ENCODE measurements at places on chromosomes 4 and X. TPM values are rescaled to one million over a fixed set of nuclear protein-coding genes. Genes with fewer than 3 reads are reported as not detected.

ARHGAP36 gene
- total RNA-seq = 1.8 TPM

DMRTC1 gene
- 0.56 TPM for total RNA-seq

PABPC1L2B gene
- total RNA-seq = not detected

ADH1B gene
- total RNA-seq = not detected

MAGEB6B gene
- not detected for total RNA-seq

MAGEA11 gene
- total RNA-seq = not detected

DNA sequence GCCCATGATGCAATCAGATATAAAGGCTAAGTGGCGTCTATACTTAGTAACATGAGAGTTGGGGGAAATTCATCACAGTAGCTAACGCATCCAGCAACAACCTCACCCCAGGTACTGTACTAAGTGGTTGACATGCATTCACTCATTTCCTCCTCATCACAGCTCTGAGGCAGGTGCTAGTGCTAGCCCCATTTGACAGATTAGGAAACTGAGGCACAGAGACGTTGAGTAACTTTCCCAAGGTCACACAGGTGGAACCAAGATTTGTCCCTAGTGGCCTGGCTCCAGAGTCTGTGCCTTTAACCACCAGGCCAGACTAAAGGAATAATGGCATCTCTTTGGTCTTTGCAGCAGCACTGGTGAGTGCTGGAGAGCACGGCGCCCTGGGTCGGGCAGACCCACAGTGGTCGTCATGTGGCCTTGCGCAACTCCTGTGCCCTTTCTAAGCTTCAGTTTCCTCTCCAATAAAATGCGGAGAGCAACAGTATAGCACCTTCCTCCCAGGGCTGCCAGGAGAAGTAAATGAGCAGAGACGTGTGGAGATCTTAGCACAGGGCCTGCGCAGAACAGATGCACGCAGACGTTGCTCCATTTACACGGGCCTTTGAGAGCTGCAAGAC lies 186.4 kb downstream of the BCOR start:
- H3K36me3 ChIP-seq = no peaks in the 10 kb centered on the region
- H3K4me3 ChIP-seq = no peak overlapping the region
- peaks cover 30% of the 10 kb centered on the region for H3K27me3 ChIP-seq
- no peak for DNase-seq
- no peak overlapping the region for H3K27ac ChIP-seq

DNA sequence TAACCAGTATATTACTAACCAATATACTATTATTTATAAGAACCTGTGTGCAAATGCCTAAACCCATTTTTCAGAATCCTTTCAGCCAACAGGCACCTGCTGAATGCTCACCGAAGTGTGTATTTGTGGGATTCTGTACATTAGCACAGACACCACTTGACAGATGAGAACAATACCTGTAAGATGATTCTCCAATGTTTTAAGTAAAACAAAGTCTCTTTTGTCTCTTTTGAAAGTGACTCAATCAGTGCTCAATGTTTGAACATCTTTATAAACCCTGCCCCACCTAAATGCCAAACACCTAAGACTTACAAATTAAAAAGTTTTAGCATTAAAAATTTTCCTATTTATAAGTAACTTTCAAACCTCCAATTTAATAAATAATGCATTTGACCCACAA lies 763 bp downstream of the ASB9 start:
- no peaks in the 10 kb centered on the region for H3K27me3 ChIP-seq
- H3K27ac ChIP-seq = no peak overlapping the region
- no peak for DNase-seq
- H3K4me1 ChIP-seq = peaks cover 5% of the 10 kb centered on the region
- no peaks in the 10 kb centered on the region for H3K36me3 ChIP-seq
- no peak overlapping the region for H3K4me3 ChIP-seq

DNA sequence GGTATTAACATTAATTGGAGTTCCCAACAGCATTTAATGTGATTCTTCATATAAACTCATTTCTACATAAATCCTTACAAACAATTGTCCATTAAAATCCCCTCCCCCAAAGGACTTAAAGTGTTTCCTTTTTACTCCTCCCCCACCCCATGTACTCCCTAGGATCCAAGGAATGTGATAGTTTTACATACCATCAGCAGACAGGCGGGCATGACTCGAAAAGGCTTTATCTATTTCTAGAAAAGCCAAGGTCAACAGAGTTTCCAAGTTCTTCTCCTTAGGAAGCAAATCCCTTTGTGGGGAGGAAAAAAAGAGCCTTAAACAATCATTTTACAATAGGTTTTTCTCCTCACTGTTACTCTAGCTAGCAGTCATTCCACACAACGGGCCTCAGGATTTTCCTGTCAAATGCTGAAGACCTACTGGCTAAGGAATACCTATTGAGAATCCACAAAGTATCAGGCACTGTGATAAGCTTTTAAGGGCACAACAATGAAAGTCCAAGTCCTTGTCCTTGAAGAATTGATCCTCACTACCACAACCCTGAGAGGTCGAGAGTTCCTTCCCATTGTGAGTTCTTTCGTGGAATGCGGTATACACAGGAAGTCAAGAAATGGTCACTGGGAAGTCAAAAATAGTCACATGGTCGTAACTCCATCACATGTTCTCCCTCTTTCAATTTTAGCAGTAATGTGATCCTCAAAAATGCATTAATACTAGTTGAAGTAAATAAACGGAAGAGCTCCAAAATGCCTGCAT lies 7.2 kb downstream of the PPM1K start:
- H3K4me3 ChIP-seq = no peak overlapping the region
- H3K27me3 ChIP-seq = no peaks in the 10 kb centered on the region
- H3K36me3 ChIP-seq = peaks cover 19% of the 10 kb centered on the region
- no peak for DNase-seq

GRCh38 chr4:101050088-101050836 lies 297.1 kb downstream of the PPP3CA start:
- no peaks in the 10 kb centered on the region for H3K27me3 ChIP-seq
- no peak for DNase-seq

GRCh38 chrX:110699109-110699508 lies 96.5 kb downstream of the CHRDL1 start:
- H3K36me3 ChIP-seq = no peaks in the 10 kb centered on the region
- H3K4me3 ChIP-seq = no peak overlapping the region
- H3K4me1 ChIP-seq = no peaks in the 10 kb centered on the region
- H3K27ac ChIP-seq = no peak overlapping the region

DNA sequence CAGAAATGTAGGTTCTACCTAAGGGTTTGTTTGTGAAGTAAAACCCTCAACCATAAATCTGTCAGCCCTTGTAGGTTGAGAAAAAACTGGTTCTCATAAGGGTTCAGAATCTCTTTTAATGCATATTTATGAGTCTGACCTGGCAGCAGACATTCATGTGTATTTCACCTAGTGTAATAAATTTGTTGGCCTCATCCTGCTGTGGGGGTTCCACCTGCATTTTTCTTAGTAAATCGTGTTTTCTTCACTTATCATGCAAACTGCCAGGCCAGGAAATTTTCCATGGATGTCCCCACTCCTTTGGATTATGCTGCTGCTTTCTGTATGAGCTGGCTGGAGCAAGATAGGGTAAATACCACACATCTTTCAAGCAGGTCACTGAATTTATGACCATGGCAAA lies 42.4 kb downstream of the KLHL13 start:
- no peak for DNase-seq
- no peaks in the 10 kb centered on the region for H3K4me1 ChIP-seq
- no peak overlapping the region for H3K4me3 ChIP-seq
- no peaks in the 10 kb centered on the region for H3K36me3 ChIP-seq
- no peak overlapping the region for H3K27ac ChIP-seq
- H3K27me3 ChIP-seq = no peaks in the 10 kb centered on the region

- DNase-seq = no peak
- H3K36me3 ChIP-seq = no peaks in the 10 kb centered on the region
- no peak overlapping the region for H3K4me3 ChIP-seq
Observed at GRCh38 chr4:27595571-27596360, 735.1 kb downstream of the STIM2 start.

DNA sequence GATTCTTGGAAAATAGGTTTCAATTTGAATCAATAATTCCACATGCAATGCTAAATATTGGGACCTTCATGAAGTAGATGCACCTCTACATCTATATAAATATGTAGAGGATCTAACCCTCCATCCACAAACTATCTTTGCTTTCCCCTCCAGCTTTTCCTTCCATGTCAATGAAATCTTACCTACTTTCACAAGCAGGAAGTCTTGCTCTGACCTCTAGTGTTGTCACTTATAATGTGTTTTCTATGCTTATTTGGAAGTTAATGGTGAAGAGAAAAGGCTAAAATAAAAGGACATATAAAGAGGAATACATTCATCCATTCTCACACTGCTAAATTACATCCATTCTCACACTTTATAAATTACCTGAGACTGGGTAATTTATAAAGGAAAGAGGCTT lies 472.7 kb upstream of the DIAPH2 start:
- no peak overlapping the region for H3K4me3 ChIP-seq
- no peak overlapping the region for H3K27ac ChIP-seq
- no peaks in the 10 kb centered on the region for H3K4me1 ChIP-seq
- H3K36me3 ChIP-seq = peaks cover 5% of the 10 kb centered on the region
- no peaks in the 10 kb centered on the region for H3K27me3 ChIP-seq

- peaks cover 12% of the 10 kb centered on the region for H3K4me1 ChIP-seq
- H3K36me3 ChIP-seq = peaks cover 5% of the 10 kb centered on the region
- no peak for DNase-seq
Observed at GRCh38 chrX:20461576-20461975, 194.9 kb upstream of the RPS6KA3 start.

DNA sequence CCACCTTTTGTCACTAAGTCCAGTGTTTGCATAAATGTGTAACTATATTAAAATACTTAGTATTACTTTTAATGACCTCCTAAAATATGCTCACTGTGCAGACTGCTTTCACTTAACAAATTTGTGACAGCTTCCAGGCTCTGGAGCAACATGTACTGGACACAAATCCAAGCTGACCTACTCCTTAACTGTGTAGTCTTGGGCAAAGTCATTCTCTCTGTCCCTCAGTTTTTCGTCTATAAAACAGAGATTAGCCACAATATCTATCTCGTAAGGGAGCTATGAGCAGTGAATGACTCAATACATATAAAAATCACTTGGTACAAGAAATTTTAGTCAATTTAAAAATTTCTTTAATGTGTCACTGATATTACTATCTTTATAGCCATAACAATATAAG lies 20.4 kb upstream of the RAB40A start:
- H3K36me3 ChIP-seq = no peaks in the 10 kb centered on the region
- no peak for DNase-seq
- H3K27ac ChIP-seq = no peak overlapping the region
- no peaks in the 10 kb centered on the region for H3K27me3 ChIP-seq
- H3K4me3 ChIP-seq = no peak overlapping the region
- H3K4me1 ChIP-seq = no peaks in the 10 kb centered on the region

DNA sequence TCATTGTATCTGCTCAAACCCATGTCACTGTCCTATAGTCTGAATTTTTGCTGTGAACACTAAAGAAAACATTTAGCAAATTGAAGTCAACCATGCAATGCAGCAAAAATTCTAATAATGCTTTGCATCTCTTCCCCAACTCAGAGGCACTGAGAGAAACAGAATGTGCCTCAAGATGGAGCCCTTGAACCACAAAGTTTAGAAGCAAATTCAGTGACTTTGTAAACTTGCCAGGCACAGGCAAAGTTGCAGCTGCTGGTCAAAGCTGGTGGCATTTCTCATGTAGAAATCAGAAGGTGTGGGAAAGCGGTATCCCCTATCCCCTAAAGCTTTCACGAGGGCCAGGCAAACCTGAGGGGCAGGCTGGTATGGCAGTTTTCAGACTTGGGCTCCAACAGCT lies 121.7 kb upstream of the DIPK2B start:
- H3K4me1 ChIP-seq = no peaks in the 10 kb centered on the region
- no peak overlapping the region for H3K27ac ChIP-seq
- no peaks in the 10 kb centered on the region for H3K27me3 ChIP-seq
- no peak for DNase-seq
- peaks cover 2% of the 10 kb centered on the region for H3K36me3 ChIP-seq
- no peak overlapping the region for H3K4me3 ChIP-seq

GRCh38 chr4:89640620-89641366 lies 196.2 kb downstream of the SNCA start:
- peak overlapping the region; percentile 74 for H3K4me3 ChIP-seq

DNA sequence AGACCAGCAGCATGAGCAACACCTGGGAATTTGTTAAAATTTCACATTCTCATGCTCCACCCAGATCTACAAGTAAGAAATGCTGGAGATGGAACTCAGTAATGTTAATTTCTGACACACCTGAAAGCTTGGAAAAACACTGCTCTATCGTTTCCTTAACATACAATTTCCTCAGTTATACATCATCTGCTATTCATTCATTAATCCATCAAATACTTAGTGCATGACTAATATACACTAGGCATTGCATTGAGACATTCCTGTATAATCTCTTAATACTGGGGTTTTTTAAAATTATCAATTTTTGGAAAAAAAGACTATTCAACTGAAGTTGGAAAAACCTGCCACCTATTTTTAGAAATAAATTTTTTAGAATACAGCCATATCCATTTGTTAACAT lies 106.1 kb downstream of the CHM start:
- DNase-seq = no peak
- no peak overlapping the region for H3K27ac ChIP-seq
- H3K36me3 ChIP-seq = peaks cover 31% of the 10 kb centered on the region
- no peaks in the 10 kb centered on the region for H3K4me1 ChIP-seq
- H3K27me3 ChIP-seq = no peaks in the 10 kb centered on the region

DNA sequence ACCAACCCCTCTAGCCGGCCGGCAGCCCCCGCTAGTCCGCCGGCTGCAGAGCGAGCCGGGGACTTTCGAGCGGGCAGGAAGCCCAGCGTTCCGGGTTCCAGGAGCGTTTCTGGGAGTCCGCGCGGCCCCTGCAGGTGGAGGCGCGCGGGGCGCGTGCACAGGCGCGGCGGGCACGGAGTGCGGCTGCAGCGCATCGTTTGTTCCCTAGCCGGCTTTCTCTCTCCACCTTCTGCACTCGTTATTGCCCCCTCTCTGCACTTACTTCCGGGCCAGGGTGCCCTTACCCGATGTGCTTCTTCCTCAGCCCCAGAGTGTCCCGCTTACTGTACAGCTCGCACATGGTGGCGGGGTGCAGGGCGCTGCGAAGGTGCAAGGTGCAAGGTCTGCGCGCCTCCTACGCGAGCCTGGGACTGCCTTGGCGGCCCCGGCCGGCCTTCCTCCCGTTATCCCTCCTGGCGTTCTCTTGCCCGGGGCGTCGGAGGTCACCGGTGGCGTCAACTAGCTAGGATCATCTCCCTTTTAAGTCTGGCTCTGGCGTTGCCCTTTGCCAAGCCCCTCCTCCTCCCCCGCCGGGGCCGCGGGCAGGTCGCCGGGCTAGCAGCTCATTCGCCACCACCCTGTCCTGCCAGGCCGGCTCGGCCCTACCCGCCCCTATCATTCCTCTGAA lies at the start of gene ETNPPL:
Gene ETNPPL (minus strand): TSS at position 495 of the 667 bp plus-strand sequence. CDS start 155 bp downstream, at position 340.
- no peak within 1 kb of the TSS for H3K27ac ChIP-seq
- H3K4me3 ChIP-seq = peak within 1 kb of the TSS; percentile 84
- peaks cover 46% of the 10 kb centered on the region for H3K27me3 ChIP-seq
- DNase-seq = peak; percentile 51
- no peaks in the 10 kb centered on the region for H3K36me3 ChIP-seq
- H3K4me1 ChIP-seq = peaks cover 13% of the 10 kb centered on the region
